ENCODE measurements at places on chromosomes 4 and X. TPM values are rescaled to one million over a fixed set of nuclear protein-coding genes. Genes with fewer than 3 reads are reported as not detected.
A peak's percentile ranks its signal among the peaks of the same experiment; 100 is the strongest.

APLN gene
- total RNA-seq: 1.1 TPM

TKTL2 gene
- total RNA-seq: not detected

GRCh38 chrX:151982222-151982621 is 7.7 kb upstream of the GABRE start:
- 0 out of 2 replicates have a peak overlapping the region, but pooled peaks have one; percentile 15 for H3K4me3 ChIP-seq
- no peaks in the 10 kb centered on the region for H3K27me3 ChIP-seq
- no peaks in the 10 kb centered on the region for H3K36me3 ChIP-seq
- peak; percentile 82 for DNase-seq
- H3K4me1 ChIP-seq: peaks cover 58% of the 10 kb centered on the region

- no peaks in the 10 kb centered on the region for H3K27me3 ChIP-seq
- peak; percentile 78 for DNase-seq
- peak overlapping the region; percentile 73 for H3K4me3 ChIP-seq
- no peaks in the 10 kb centered on the region for H3K36me3 ChIP-seq
- peaks cover 13% of the 10 kb centered on the region for H3K4me1 ChIP-seq
These were observed 1.9 kb downstream of the ADGRA3 start for GRCh38 chr4:22514001-22514400.

- peak overlapping the region; percentile 60 for H3K27ac ChIP-seq
- H3K4me1 ChIP-seq: peaks cover 39% of the 10 kb centered on the region
- peak overlapping the region; percentile 31 for H3K4me3 ChIP-seq
- peak; percentile 92 for DNase-seq
- no peaks in the 10 kb centered on the region for H3K36me3 ChIP-seq
These were observed 18.9 kb downstream of the TMPRSS11E start for GRCh38 chr4:68466185-68466584.

- no peaks in the 10 kb centered on the region for H3K4me1 ChIP-seq
- no peak for DNase-seq
- H3K27ac ChIP-seq: no peak overlapping the region
- H3K4me3 ChIP-seq: no peak overlapping the region
- no peaks in the 10 kb centered on the region for H3K36me3 ChIP-seq
These were observed 745 bp downstream of the TRIM2 start for GRCh38 chr4:153204728-153205648.

GRCh38 chr4:153458969-153459368 is 7.2 kb upstream of the TMEM131L start:
- H3K27me3 ChIP-seq: no peaks in the 10 kb centered on the region
- no peak overlapping the region for H3K27ac ChIP-seq
- no peaks in the 10 kb centered on the region for H3K36me3 ChIP-seq

DNA sequence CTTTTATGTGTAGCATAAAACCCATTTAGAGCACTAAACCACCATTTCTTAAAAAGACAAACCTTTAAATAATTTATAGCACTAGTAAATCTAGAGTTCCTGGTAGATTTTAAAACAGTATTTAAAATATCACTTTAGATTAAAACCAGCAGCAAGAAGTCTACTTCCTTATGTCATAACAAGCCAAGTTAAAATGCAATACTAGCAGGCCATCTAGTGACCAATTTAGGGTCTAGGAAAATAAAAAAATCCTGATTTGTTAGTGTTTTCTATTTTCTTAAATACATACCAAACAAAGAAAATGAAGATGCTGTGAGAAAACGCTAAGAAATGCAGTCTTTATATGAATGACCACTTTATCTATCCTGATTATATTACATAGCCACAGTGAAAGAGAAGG is 53.9 kb downstream of the PAPSS1 start:
- H3K4me3 ChIP-seq: no peak overlapping the region
- no peaks in the 10 kb centered on the region for H3K27me3 ChIP-seq
- H3K4me1 ChIP-seq: peaks cover 20% of the 10 kb centered on the region
- H3K27ac ChIP-seq: no peak overlapping the region
- H3K36me3 ChIP-seq: no peaks in the 10 kb centered on the region

GRCh38 chrX:131045726-131046125 is 12.4 kb upstream of the ARHGAP36 start:
- H3K4me1 ChIP-seq: no peaks in the 10 kb centered on the region
- H3K4me3 ChIP-seq: no peak overlapping the region
- no peaks in the 10 kb centered on the region for H3K27me3 ChIP-seq

GRCh38 chrX:135389243-135389642 is 32.5 kb upstream of the SMIM10L2A start:
- H3K36me3 ChIP-seq: no peaks in the 10 kb centered on the region
- H3K4me1 ChIP-seq: no peaks in the 10 kb centered on the region
- no peak overlapping the region for H3K27ac ChIP-seq
- no peaks in the 10 kb centered on the region for H3K27me3 ChIP-seq
- no peak for DNase-seq

DNA sequence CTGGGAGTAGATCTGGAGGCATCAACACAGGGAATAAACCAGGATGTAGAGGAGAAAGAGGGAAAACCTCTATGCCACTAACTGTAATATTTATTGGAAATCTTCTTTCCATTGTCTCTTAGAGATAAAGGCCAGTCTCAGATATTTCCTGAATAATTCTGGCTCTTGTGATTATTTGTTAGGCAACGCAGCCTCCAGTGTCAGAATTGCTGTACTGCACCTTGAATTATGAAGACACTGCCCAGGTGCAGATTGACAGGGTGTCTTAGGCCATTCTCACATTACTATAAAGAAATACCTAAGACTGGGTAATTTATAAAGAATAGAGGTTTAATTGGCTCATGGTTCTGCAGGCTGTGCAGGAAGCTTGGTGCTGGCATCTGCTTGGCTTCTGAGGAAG is 100.7 kb upstream of the ZDHHC15 start:
- H3K4me1 ChIP-seq: no peaks in the 10 kb centered on the region
- no peaks in the 10 kb centered on the region for H3K27me3 ChIP-seq
- no peak overlapping the region for H3K4me3 ChIP-seq
- no peak overlapping the region for H3K27ac ChIP-seq
- H3K36me3 ChIP-seq: no peaks in the 10 kb centered on the region
- no peak for DNase-seq

- no peak for DNase-seq
- H3K4me1 ChIP-seq: no peaks in the 10 kb centered on the region
- H3K4me3 ChIP-seq: no peak overlapping the region
- H3K27me3 ChIP-seq: no peaks in the 10 kb centered on the region
- H3K36me3 ChIP-seq: no peaks in the 10 kb centered on the region
These were observed 303.5 kb downstream of the BMPR1B start for GRCh38 chr4:95061220-95061619.

DNA sequence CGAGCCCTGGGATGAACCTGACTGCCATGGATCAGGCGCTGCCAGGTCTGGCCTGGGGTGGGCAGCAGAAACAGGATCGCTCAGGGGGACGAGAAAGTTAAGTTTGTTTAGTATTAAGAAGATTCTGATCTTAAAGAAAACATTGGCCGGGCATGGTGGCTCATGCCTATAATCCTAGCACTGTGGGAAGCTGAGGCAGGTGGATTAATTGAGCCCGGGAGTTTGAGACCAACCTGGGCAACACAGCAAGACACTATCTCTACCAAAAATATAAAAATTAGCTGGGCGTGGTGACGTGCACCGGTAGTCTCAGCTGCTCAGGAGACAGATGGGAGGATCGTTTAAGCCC is 696 bp upstream of the FLNA start:
- H3K27ac ChIP-seq: peak overlapping the region; percentile 35
- peaks cover under 1% of the 10 kb centered on the region for H3K36me3 ChIP-seq
- no peak for DNase-seq
- peak overlapping the region; percentile 73 for H3K4me3 ChIP-seq
- H3K4me1 ChIP-seq: 0 out of 2 replicates have a peak, but pooled peaks cover 7% of the 10 kb centered on the region

DNA sequence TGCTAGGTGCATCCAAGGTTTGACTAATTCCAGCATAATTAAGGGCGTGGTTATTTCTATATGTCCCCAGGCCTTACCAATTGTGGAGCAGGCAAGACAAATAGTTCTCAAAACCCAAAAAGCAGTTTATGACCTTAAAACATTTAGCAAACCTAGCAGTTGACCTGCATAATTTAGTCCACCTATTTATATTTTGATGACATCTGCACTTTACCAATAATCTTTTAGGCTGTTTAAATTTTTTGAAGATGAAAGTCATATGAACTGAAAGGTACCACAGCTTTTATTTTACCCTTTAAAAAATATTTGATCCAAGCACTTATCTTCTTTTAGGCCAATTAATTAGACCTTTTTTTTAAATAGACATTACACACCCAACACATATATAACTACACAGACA is 9.8 kb upstream of the ASIC5 start:
- no peak overlapping the region for H3K4me3 ChIP-seq
- no peak overlapping the region for H3K27ac ChIP-seq
- no peaks in the 10 kb centered on the region for H3K27me3 ChIP-seq
- H3K4me1 ChIP-seq: no peaks in the 10 kb centered on the region

Measured in GM23248 (cell line).